Effector CD8-positive, alpha-beta T cell (primary cell): ENCODE measurements at places on chromosomes 4 and X.

DNA sequence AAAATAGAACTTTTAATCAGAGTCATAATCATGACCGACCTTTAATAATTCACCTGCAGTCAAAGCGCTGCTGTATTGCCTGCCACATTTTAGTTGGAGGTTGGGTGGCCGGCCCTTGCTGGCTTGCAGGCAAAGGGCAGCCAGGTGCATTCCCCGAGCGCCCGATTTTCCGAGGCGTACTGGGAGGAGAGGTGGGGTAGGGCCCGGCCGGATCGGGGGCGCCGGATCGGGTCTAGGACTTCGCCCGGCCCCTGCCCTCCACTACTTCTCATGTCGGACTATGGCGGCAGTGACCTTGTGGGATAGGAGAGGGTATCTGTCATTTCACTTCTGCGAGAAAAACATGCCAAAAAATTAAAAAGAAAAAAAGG lies 2.5 kb upstream of the RS1 start:
- DNase-seq = no peak

GRCh38 chr4:89336818-89337420 lies 29.3 kb upstream of the GPRIN3 start:
- DNase-seq = no peak

DNA sequence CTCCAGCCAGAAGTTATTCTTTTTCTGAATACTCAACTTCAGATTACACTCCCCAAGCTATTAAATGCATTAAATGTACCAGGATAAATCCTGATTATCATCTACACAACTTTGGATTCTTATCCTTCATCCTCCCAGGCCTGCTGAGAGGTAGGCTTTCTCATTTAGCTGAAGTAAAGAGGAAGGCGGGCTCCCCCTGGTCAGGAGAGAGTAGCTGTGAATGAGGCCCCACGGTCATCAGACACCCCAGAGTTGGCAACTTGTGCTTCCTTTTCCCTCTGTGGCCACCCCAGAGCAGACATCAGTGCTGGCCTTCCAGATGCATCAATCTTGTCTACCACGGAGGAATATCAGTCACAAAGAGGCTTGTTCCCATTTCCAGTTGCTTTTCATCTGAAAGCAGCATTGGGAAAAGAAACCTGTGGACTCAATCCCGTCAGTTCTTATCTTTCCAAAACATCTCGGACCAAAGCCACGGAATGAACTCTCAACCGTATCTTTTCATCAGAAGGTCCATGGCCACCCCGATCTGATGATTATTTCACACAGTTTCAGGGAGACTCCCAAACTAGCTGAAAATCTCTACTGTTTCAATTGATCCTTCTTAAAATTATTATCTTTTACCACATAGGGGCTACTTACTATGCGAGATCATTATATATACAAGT lies 79.2 kb downstream of the FBXO8 start:
- DNase-seq = no peak

- DNase-seq = no peak
These were observed 10.1 kb downstream of the SULT1B1 start for GRCh38 chr4:69750346-69750745.

DNA sequence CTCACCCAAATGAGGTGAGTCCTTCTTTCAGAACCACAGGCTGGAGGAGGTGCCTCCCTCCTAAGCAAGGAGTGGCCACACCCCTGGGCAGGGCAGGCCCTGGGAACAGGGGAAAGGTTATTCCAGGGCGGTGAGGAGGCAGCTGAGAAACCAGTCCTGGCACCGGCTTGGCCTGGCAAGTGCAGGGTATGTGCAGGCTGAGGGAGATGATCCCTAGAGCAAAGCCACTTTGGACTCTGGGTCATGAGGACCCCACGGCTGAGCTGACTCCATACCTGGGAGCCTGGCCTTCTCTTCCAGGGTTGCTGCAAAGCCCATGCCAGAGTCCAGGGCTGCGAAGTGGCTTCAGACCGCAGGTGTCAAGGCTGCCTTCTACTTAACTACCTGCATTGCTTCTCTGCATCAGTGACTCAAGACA lies 49.5 kb upstream of the HELT start:
- no peak for DNase-seq

GRCh38 chr4:162683659-162684370 lies 482.9 kb downstream of the NAF1 start:
- no peak for DNase-seq

GRCh38 chr4:998096-998691 lies 5.0 kb upstream of the SLC26A1 start:
- DNase-seq = no peak

DNA sequence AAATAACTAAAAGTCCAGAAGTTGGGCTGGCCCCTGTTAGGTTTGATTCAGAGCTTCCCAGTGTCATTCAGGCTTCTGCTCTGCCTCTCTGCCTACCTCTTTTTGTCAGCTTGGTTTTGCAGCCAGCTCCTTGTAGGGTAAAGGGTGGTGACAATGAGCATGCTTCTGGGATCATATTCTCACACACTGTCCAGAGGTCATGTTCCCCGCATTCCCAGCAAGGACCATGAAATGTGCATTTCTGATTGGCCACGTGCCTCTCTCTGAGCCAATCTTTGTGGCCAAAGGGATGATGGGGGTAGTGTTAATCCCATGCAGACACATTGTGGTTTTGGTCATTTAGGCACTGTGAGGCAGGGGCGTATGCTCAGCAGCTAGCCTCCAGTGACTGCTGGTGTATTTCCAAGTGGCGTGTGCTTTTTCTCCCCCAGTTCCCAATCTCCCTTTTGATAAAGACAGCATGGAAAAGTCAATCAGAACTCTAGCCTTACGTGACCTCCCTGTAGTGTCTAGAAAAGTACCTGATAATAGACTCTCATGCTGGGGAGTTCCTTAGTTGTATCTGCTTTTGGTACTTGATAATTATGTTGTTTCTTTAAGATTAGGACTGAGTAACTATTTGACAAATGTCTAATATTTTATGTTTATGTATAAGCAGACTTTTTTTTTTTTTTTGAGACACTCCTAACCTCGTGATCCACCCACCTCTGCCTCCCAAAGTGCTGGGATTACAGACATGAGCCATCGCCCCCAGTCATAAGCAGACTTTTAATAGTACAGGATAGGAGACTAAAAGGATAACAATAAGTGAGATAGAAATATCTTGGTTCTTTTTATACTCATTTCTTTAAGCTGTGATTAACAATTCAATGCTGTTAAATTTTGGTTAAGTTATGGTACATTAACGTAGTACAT lies 57.8 kb downstream of the KIAA0232 start:
- DNase-seq = no peak

DNA sequence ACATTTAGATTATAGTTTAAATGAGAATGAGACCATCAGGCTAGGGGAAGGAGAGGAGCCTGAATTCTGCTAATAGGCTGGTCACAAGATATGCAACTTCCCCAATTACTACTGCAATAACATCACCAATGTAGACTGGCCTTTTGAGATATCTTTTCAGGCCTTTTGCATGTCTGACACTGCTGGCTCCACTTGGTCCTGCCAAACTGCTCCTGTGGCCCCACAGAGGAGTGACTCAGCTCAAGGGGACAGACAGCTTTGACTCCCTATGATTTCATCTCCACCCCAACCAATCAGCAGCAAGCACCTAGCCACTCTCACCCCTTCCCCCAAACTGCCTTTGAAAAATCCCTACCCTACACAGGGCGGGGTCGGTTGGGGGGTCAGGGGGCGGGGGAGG lies 22.8 kb downstream of the GPRIN3 start:
- no peak for DNase-seq

DNA sequence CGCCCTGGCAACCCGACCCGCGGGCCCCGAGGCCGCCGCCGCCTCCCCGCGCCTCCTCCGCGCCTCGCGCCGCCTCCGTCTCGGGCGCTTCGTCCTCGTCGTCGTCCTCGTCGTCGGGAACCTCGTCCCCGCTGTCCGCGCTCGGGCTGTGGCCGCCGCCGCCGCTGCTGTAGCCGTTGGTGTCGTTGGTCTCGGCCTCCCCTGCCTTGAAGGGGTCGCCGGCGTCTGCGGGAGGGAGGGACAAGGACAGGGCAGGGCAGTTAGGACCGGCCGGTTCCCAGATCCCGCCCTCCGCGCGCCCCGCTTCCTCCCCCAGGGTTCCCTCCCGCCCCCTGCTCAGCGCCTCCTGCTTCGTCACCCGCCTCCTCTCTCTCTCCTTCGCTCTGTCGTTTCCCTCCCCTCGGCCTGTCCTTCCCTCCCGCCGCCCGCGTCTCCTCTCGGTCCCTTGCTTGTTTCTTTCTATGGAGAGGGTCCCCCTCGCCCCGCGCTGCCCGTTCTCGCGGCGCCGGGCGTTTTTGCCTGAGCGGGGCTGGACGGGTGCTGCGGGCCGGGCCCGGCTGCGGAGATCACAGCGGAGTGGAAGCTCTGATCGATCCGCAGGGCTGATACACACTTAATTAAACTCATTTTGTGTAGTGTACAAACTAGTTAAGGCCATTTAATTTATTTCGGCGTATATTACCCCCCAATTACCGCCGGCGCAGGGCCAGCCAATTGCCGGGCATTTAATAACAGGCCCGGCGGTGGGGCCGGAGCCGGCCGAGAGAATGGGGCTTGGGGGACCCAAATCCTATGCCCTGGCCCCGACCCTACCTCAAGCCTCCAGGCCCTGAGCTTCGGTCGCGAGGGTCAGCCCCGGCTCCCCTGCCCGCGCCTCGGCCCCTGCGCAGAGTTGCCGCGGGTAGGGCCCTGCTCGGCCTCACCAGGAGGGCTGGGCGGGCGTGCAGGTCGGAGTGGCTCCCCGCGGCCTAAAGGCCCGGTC lies 2.4 kb downstream of the NKX1-1 start:
- DNase-seq = no peak

- DNase-seq = no peak
These were observed 36.7 kb downstream of the KLF8 start for GRCh38 chrX:56268888-56269287.

DNA sequence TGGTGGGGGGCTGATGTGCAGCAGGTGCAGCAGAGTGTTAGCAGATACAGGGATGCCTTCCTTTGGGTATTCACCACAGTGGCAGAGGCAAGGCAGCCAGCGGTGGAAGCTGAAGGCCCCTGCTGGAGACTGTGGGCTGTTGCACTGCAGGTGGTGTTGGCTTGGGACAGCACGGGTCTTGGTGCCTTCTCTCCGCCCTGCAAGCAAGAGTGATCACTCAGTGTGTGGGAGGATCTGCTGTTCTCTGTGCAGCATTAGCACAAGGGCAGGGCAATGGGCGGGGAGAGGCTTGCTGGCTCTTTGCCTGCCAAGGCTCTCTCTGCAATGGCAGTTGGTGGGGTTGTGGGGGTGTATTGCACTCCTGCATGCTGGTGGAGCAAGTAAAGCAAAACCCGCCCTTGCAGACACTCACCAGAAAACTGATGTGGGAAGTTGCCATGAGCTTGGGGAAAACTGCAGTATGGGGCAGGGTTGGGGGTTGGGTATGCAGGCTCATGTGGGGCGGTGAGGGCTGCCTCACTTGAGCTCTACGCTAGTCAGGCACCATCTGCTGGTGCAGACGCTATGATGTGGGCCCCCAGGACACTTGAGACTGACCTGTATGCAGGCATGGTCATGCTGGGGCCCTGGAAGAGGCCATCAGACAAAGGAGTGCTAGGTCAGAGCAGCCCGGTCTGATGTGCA lies 820.8 kb upstream of the GRIA3 start:
- no peak for DNase-seq

GRCh38 chr4:157983300-157983699 lies 189.5 kb downstream of the GASK1B start:
- no peak for DNase-seq

- no peak for DNase-seq
These were observed 49.9 kb upstream of the TEX13D start for GRCh38 chrX:124282580-124282979.

- DNase-seq = no peak
These were observed 8.7 kb downstream of the PYURF start for GRCh38 chr4:88514557-88515511.

DNA sequence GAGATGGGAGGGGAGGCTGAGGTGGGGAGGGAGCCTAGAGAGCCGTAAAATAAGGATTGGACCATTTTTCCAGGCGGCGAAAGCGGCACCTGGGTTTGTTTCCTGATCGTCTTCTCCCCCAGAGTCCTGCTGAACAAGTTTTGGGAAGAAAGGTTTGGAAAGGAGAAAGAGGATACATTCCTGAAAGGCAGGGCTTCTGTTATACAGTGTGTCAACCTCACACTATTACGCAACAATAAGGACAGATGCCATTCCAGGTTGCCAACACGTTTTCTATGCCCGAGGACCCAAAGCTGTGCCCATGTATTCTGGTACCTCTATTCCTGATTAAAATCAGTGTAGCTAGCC lies 658 bp downstream of the SCOC start:
- no peak for DNase-seq

DNA sequence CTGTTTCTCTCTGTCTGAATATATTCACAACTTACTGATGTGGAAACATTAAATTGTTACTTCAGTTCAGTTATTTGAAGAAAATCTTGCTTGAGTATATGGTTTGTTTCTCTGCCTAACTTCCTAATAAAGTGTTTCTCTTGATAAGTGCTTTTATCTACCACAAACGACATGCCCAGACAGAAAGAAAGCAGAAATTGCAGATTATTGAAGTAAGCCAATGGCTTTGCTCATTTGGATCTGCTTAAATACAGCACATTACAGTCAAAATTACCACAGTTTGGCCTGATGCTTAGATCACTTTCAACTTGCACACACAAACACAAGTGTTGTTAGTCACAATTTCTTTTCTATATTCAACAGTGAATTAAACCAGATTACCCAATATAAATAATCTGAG lies 68.0 kb downstream of the ATOH1 start:
- no peak for DNase-seq

GRCh38 chrX:8288590-8288989 lies 117.5 kb upstream of the VCX2 start:
- no peak for DNase-seq

GRCh38 chr4:32106767-32107166 lies 1386.6 kb downstream of the PCDH7 start:
- no peak for DNase-seq

- DNase-seq = no peak
These were observed 175.1 kb upstream of the RADX start for GRCh38 chrX:106436691-106437090.

GRCh38 chrX:150765782-150766350 lies 72.7 kb downstream of the MTMR1 start:
- DNase-seq = no peak

DNA sequence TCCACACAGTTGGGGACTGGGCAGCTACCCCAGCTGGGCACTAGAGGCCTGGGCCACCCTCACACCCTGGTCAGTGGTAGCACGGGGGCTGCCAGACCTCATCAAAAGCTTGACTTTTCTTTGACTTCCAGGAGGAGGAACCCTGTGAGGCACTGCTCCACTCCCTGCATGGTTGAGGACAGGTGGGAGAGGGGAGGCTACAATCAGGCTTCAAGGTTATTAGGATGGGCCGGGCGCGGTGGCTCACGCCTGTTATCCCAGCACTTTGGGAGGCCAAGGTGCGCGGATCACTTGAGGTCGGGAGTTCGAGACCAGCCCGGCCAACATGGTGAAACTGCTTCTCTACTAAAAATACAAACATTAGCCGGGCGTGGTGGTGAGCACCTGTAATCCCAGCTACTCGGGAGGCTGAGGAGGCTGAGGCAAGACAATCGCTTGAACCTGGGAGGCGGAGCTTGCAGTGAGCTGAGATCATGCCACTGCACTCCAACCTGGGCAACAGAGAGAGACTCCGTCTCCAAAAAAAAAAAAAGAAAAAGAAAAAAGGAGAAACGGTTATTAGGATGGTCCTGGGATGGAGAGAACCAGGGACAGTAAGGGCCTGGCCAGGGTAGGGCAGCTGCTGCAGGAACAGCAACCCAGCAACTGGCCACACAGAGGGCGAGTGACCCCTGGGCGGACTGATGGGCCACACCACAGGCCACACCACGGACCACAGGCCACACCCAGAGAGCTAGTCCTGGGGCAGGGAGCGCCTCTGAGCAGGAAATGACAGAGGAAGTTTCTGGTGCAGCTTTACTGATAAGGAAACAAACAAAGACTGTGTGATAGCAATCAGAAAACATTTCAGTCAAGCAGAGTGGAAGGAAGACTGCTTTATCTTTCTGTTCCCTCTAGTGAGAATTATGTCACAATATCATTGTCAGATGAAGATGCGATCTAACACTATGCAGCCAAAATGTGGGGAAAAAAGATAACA lies 20.5 kb upstream of the OPN1LW start:
- DNase-seq = no peak
